CD4-positive, alpha-beta T cell treated with Interleukin-4 for 1 hour (primary cell): ENCODE measurements at places on chromosomes 16 and 17.

DNA sequence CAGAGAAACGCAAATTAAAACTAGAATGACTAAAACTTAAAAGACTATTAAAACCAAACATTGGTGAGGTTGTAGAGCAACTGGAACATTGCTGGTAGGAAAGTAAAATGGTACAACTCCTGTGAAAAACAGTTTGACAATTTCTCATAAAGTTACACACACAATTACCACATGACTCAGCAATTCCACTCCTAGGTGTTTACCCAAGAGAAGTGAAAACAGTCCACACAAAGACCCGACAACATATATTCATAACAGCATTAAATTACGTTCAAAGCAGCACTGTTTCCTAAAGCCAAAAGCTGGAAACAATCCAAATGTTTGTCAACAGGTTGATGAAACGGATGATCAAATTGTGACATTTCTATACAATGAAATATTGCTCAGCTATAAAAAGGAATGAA is 26.5 kb upstream of the ALOX12 start:
- no peak for DNase-seq

GRCh38 chr17:57622683-57623433 is 122.2 kb downstream of the CCDC182 start:
- DNase-seq: no peak

DNA sequence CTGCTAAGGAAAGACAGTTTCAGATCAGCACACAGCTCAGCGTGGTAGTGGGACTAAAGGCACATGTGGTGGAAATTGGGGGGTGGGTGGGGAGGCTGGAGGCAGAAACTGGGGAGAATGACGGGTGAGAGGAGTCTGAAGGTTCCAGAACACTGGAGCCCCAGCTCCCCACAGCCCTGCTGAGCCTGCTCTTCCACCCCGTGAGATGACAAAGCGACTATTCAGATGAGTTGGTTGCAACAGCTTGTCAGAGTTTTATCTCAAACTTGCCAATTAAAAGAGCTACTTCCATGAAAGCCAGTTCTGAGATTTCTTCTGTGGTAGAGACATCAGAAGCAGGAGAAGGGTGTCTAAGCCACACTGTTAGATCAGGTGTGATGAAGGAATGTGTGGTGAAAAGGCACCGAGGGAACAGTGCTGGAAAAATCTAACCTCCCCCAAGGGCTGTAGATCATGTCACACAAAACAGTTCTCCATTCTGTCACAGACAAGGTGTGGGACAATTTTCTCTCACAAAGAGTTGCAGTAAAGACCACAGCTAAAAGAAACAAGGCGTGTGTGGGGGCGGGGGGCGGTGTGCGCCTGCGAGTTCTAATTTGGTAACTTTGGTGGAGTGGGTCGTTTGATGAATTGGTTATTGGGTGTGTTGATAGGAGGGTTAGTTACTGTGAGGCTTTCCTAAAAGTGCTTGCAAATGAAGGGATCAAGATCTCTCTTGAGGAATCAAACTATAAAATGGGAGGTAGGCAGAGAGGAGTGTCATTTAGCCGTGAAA is 39.0 kb downstream of the CCDC182 start:
- DNase-seq: no peak

GRCh38 chr17:7307686-7308624 is 527 bp downstream of the EIF5A start:
- no peak for DNase-seq

DNA sequence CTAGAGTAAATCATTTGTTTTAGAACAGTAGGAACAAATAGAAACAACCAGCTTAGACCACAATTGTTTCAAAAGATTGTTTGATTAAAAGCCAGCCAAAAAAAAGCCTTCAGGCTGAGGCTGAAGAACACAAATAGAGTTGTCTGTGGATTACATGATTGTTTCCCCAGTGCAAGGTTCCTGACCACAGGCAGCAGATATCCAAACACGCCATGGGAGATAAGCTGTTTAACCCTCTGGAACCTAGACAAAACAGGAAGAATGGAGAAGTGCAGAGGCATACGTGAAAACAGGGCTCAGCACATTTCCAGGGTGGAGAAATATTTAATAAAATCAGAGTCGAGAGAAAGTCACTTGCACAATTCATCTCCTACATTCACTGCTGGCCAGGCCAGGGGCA is 21.0 kb downstream of the ATPAF2 start:
- DNase-seq: no peak

GRCh38 chr16:3152277-3152990 is 17.6 kb downstream of the ZNF213 start:
- peak; percentile 88 for DNase-seq

DNA sequence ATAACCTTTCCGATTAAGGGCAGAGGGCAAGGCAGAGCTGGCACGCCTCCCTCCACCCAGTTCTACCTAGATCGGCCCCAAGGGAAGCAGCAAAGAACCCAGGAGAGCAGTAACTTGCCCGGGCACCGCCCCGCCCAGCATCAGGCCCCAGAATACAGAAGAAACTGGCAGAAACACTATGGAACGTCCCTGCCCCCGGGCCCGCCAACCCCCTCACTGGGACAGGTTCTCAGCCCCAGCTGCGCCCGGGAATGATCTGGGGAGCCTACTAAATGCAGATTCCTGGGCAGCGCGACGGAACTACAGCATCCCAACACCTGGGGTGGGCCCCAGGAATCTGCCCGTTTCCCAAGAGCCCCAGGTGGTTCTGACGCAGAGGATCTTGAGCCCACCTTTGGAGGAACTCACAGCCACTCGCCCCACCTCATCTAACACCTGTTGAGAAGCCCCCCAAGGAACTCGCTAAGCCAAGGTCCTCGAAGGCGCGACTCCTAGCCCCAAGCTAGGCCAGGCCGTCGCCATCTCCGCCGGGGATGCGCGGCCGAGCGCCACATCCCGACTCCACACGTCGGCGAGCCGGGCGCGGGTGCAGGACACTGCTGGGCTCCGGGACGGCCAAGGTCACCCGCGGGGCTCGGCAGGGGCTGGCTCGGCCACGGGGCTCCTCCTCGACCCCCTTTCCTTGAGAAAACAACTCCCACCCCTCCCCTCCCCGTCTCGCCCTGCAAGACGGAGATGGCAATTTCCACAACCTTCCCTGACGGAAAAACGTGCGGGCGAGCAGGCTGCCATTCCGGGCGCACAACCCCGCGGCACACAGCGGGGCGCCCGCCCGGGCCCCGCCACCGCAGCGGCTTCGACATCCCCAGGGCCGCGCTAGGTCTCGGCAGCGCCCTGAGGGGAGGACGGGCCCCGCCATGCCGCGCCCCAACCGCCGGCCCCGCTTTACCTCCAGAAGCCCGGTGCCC is 913 bp downstream of the CDIP1 start:
- no peak for DNase-seq

GRCh38 chr17:7477392-7478275 is 1.8 kb downstream of the ZBTB4 start:
- peak; percentile 35 for DNase-seq

DNA sequence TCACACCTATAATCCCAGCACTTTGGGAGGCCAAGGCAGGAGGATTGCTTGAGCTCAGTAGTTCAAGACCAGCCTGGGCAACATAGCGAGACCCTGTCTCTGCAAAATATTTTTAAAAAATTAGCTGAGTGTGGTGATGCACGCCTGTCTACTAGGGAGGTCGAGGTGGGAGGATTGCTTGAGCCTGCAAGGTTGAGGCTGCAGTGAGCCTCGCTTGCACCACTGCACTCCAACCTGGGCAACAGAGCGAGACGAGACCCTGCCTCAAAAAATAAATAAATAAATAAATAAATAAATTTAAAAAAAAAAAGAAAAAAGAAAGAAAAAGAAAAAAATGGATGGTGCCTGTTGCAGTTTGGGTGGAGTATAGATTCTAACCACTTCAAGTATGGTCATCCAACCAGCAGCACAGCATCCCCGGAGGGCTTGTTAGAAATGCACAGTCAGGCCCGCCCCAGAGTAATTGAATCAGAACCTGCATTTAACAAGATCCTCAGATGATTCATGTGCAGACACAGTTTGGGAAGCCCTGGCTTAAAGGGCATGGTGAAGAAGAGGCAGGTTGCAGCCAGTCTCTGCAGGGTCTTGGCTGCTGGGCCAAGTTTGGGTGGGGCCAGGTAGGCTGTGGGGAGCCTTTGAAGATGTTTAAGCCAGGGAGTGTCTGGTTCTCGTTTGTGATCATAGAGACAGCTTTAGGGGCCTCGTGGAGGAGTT is 40.8 kb downstream of the MRC2 start:
- DNase-seq: no peak

- peak; percentile 69 for DNase-seq
Observed at GRCh38 chr17:3827124-3827773, 18.8 kb downstream of the NCBP3 start.

DNA sequence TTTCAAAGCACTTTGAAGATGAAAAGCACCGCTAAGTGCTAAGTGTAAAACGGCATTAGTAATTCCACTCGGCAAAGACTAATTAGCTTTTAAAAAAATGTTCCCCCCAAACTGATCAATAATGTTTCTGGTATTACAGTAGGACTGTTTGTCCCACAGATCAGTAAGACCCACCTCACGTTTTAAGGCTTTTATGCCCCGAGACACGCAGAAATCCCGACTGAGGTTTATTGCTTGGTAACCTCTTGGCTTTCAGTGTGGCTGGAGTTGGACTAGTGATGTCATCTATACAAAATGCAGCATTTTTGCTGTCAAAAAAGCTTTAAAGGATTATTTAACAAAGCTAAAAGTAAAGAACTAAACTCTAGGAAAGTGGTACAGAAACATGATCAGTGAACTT is 414.6 kb upstream of the PSMD7 start:
- no peak for DNase-seq

GRCh38 chr17:78883089-78883532 is 19.9 kb downstream of the CEP295NL start:
- DNase-seq: no peak

- no peak for DNase-seq
Observed at GRCh38 chr17:71986886-71987285, 133.9 kb upstream of the SOX9 start.

GRCh38 chr17:77019893-77020379 is 120.8 kb upstream of the SEC14L1 start:
- DNase-seq: no peak

DNA sequence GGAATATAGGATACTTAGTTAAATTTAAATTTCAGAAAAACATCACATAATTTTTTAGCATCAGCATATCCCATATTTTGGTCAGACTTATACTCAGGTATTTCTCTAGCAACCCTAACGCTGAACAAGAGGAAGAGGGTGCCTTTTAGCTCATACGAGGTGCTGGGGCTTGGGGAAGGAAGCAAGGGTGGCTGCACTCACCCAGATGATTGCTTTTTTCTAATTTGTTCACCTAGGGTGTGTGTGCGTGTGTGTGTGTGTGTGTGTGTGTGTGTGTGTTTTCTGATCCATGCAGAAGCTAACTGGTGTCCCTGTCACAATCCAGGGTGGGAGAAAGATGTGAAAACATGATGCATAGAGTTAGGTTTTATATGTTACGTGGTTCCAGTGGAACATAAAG is 81.2 kb downstream of the WNT3 start:
- no peak for DNase-seq

- DNase-seq: peak; percentile 42
Observed at GRCh38 chr17:77373299-77374169, 232.8 kb downstream of the SEC14L1 start.

- no peak for DNase-seq
Observed at GRCh38 chr16:11198828-11199227, 57.2 kb downstream of the SOCS1 start.

- DNase-seq: no peak
Observed at GRCh38 chr17:65446043-65446442, 115.4 kb downstream of the AXIN2 start.

- DNase-seq: no peak
Observed at GRCh38 chr16:31373235-31373634, 18.3 kb downstream of the ITGAX start.

GRCh38 chr16:75070012-75070841 is 46.4 kb downstream of the LDHD start:
- DNase-seq: no peak

- no peak for DNase-seq
Observed at GRCh38 chr16:87951552-87952538, 611 bp downstream of the BANP start.

GRCh38 chr16:1430759-1431496 is at the start of gene PERCC1:
PERCC1 (plus strand) TSS chr16:1431078; CDS start chr16:1432594, 1,516 bp downstream.
- DNase-seq: no peak

DNA sequence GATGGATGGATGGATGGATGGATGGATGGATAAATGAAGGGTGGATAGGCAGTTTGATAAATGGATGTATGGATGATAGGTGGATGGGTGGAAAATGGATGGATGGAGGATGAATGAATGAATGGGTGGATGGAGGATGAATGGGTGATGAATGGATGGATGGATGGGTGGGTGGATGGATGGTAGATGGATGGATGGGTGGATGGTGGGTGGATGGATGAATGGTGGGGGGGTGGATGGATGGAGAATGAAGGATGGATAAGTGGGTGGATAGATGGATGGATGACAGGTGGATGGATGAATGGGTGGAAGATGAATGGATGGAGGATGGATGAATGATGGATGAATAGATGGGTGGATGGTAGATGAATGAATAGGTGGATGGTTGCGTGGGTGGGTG is 70.1 kb upstream of the BCO1 start:
- no peak for DNase-seq

GRCh38 chr17:57909551-57909950 is 45.7 kb downstream of the CUEDC1 start:
- DNase-seq: no peak

- DNase-seq: no peak
Observed at GRCh38 chr17:63682981-63683380, 16.9 kb downstream of the LIMD2 start.

DNA sequence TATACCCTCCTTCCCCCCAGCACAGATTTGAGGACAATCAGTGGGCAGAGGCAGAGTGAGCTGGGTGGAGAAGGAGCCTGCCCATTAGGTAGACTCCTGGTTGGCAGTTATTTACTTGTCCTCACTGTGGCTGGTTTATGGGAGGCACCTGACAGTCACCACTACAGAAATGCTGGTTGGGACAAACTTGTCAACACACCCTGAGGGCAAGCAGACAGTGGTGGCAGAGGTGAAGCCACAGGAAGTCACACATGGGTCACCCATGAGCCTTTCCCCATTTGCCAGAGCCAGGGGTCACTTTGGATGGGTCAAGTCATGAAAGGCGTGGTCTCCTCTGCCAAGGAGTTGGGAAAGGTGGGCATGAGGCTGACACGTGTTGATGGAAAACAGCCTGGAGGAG is 6.4 kb downstream of the SCNN1G start:
- DNase-seq: no peak

GRCh38 chr17:61302953-61303816 is 96.5 kb upstream of the TBX2 start:
- no peak for DNase-seq

DNA sequence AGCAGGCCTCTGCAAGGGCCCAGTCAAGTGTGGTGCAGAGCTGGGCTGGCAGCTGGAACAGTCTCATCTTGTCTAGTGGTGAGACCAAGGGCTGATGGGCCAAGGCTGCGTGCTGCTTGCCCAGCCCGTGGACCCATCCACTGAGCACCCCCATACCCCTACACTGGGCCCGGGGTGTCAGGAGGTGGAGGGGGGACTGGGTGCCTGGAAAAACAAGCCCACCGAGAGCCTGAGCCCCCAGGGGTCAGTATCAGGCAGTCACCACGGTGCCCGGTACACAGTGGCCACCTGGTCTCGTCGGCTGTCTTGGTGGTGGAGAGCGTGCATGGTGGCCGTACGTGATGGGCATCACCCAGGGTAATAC is 238.3 kb downstream of the SEC14L1 start:
- DNase-seq: no peak

- DNase-seq: no peak
Observed at GRCh38 chr17:16900288-16900882, 71.5 kb downstream of the TNFRSF13B start.

GRCh38 chr17:49748791-49749190 is 15.1 kb downstream of the FAM117A start:
- DNase-seq: peak; percentile 63
